ENCODE measurements at places on chromosomes 5 and 9. TPM values are rescaled to one million over a fixed set of nuclear protein-coding genes. Genes with fewer than 3 reads are reported as not detected.
A peak's percentile ranks its signal among the peaks of the same experiment; 100 is the strongest.

GRCh38 chr9:97425336-97425972 lies 13.6 kb downstream of the TDRD7 start:
- no peaks in the 10 kb centered on the region for H3K36me3 ChIP-seq
- no peak overlapping the region for H3K4me3 ChIP-seq
- no peaks in the 10 kb centered on the region for H3K27me3 ChIP-seq

DNA sequence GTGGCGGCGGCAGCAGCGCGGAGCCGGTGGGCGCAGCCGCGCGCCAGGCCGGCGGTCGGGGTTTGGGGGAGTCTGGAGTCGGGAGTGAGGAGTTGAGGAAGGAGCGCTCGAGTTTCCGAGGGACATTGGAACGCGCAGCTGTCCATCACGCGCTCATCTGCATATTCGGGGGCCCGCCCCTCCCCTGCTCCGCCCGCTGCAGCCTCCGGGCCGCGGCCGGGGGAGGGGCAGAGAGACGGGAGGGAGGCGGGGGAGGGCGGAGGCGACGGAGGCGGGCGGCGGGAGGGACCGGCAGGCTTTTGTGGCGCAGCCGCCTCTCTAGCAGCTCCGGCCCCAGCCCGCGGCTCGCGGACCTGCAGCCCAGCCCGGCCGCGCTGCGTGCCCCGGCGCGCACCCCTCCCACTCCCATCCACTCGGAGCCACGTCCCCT lies at the start of gene IRX2:
Gene IRX2, minus strand, starts transcription at position 86 of the 430 bp plus-strand sequence. CDS start 264 bp downstream, outside the sequence.
- peaks cover 3% of the 10 kb centered on the region for H3K36me3 ChIP-seq
- peaks cover 6% of the 10 kb centered on the region for H3K27me3 ChIP-seq
- peak within 1 kb of the TSS; percentile 77 for H3K4me3 ChIP-seq
- H3K4me1 ChIP-seq: peaks cover 18% of the 10 kb centered on the region
- DNase-seq: peak; percentile 96

- H3K27ac ChIP-seq: no peak overlapping the region
- no peaks in the 10 kb centered on the region for H3K36me3 ChIP-seq
- peak; percentile 34 for DNase-seq
- H3K27me3 ChIP-seq: peaks cover 2% of the 10 kb centered on the region
- no peaks in the 10 kb centered on the region for H3K4me1 ChIP-seq
Measured at GRCh38 chr5:1783216-1783554, 16.5 kb downstream of the MRPL36 start.

- H3K36me3 ChIP-seq: no peaks in the 10 kb centered on the region
- DNase-seq: no peak
- no peaks in the 10 kb centered on the region for H3K4me1 ChIP-seq
- no peak overlapping the region for H3K4me3 ChIP-seq
Measured at GRCh38 chr5:137672881-137673280, 63.0 kb downstream of the KLHL3 start.

DNA sequence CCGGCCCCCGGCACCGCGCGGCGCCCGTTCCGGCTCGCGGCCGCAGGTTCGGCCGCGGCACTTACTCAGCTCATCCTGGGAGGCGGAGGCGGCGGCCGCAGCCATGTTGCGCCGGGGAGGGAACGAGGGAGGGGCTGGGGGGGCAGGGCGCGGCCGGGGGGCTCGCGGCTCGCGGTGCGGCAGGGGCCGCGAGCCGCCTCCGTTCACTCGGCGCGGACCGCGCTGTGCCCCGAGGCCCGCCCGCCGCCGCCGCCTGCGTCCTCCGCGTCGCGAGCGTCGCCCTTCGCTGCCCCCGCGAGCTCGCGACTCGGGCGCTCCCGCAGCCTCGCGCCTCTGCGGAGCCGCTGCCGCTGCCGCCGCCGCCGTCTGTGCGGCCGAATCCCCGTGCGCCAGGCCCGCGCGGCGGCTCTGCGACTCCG lies 735 bp downstream of the ECPAS start:
- H3K27me3 ChIP-seq: no peaks in the 10 kb centered on the region
- H3K4me1 ChIP-seq: peaks cover 4% of the 10 kb centered on the region

- no peak overlapping the region for H3K27ac ChIP-seq
- peak; percentile 82 for DNase-seq
- H3K27me3 ChIP-seq: no peaks in the 10 kb centered on the region
- peaks cover 7% of the 10 kb centered on the region for H3K4me1 ChIP-seq
Measured at GRCh38 chr5:173954671-173955521, 34.1 kb upstream of the C5orf47 start.

- peak overlapping the region; percentile 55 for H3K27ac ChIP-seq
- no peaks in the 10 kb centered on the region for H3K27me3 ChIP-seq
- no peaks in the 10 kb centered on the region for H3K4me1 ChIP-seq
- no peak for DNase-seq
- no peak overlapping the region for H3K4me3 ChIP-seq
Measured at GRCh38 chr5:159010661-159011442, 88.9 kb downstream of the EBF1 start.

GRCh38 chr9:94783928-94784327 lies 57.4 kb downstream of the AOPEP start:
- H3K4me3 ChIP-seq: no peak overlapping the region
- no peaks in the 10 kb centered on the region for H3K27me3 ChIP-seq
- no peaks in the 10 kb centered on the region for H3K36me3 ChIP-seq
- no peak for DNase-seq

DNA sequence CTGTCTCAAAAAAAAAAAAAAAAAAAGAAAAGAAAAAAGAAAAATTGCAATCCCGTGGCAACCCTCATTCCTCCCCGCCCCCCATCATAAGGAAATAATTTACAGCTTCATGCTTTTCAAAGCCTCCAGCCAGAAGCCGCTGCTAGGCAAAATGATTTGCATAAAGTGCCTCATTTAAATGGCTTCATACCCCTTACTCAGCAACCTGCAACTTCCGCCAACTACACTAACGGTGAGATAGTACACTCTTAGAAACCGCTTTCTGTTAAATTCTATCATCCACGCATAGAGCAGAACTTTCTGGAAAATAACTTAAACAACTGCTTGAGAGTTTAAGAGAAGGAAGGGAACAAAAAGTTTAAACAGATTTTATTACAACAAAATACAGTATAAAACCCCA lies 17.8 kb downstream of the SERINC5 start:
- H3K4me1 ChIP-seq: peaks cover 16% of the 10 kb centered on the region
- H3K27me3 ChIP-seq: no peaks in the 10 kb centered on the region
- H3K27ac ChIP-seq: no peak overlapping the region
- DNase-seq: no peak
- no peak overlapping the region for H3K4me3 ChIP-seq

DNA sequence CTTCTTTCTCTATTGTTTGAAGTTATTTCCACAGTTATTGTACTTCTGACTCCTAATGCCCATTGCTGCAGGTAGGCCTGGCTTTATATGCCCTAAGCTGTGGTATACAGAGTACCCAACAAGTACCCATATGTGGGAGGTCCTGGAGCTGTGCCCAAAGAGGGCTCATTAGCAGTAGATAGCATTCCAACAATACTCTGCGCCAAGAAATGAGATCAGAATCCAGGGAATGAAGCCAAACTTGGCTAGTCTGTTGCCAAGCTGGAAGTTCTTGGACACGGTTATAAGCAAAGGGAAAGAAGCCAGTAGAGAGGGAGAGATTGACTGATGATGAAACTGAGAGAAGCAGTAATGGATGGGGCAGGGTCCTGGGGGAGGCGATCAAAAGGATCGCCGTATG lies 29.7 kb upstream of the FAM169A start:
- H3K4me3 ChIP-seq: no peak overlapping the region
- peak; percentile 88 for DNase-seq
- H3K27me3 ChIP-seq: no peaks in the 10 kb centered on the region

- H3K36me3 ChIP-seq: no peaks in the 10 kb centered on the region
- H3K27ac ChIP-seq: no peak overlapping the region
- no peaks in the 10 kb centered on the region for H3K27me3 ChIP-seq
- DNase-seq: no peak
Measured at GRCh38 chr5:141491323-141492167, 2.7 kb downstream of the PCDHGC5 start.

DNA sequence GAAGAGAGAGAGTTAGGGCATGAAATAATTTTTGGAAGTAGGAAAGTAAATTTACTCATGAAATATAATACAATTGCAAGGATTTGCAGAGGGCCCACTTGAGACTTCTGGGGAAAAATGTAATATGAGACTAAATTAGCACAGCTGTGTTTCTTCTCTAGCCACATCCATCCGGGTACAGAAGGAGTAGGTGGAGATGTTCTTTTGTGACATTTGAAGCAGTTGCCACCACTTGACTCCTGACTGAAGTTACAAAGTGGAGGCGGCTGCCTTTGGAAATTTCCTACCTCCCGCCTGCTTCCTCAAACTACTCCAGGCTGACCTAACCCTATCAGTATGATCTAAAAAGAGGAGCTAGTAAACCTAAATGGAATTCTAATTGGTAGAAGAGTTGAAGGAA lies 58.1 kb upstream of the SHISAL2B start:
- H3K4me1 ChIP-seq: no peaks in the 10 kb centered on the region
- H3K27me3 ChIP-seq: peaks cover 4% of the 10 kb centered on the region
- no peak overlapping the region for H3K27ac ChIP-seq

DNA sequence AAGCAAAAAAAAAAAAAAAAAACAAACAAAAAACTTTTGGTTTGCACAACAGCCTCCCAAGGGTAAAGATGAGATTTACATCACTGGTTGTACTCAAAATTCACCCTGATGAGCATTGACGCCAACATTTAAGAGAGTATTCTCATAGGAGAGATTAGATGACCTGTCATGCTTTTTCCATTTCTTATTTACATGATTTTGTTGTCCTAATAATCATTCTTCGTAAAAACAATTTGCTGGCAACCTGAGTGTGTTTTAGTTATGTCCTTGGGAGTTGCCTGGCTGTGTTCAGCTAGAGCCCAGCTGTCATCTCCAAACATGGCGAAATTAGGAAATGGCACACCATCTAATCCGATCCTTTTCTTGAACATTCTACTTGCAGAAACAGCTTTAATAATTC lies 186.4 kb upstream of the MRPS30 start:
- no peak for DNase-seq
- H3K4me3 ChIP-seq: no peak overlapping the region
- no peaks in the 10 kb centered on the region for H3K4me1 ChIP-seq
- no peaks in the 10 kb centered on the region for H3K27me3 ChIP-seq

DNA sequence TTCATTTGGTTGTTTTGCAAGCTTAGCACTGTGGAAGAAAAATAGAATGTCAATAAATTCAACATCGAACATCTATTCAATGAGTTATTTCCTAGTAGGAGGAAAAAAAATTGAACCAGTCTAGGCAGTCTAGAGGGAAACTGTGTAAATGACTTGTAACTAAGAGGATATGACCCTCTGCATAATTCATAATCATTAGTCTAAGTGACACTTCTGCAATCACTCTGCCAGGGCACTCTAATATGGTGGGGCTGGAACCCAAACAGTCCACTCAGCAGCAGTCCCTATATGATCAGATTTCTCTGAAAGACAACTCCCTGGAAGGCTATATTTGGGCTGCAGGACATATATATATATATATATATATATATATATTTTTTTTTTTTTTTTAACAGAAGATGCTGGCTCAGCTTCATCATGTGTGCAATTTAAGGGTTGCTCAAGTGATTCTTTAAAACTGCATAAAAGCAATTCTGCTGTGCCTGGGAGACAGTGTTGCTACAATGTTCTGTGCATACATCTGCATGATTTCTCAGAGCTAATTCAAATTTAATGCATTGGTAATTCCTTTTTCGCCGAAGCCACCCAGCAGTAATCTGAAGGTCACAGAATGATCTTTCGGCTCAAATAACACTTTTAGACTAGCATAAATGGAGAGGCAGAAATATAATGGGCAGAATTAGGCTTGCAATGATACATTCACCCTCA lies 482.1 kb upstream of the ZNF608 start:
- no peaks in the 10 kb centered on the region for H3K27me3 ChIP-seq
- peaks cover 4% of the 10 kb centered on the region for H3K4me1 ChIP-seq
- no peak overlapping the region for H3K27ac ChIP-seq
- H3K36me3 ChIP-seq: no peaks in the 10 kb centered on the region
- no peak for DNase-seq

GRCh38 chr9:31702957-31703356 lies 681.5 kb upstream of the ACO1 start:
- H3K4me1 ChIP-seq: no peaks in the 10 kb centered on the region
- no peak for DNase-seq
- H3K27me3 ChIP-seq: no peaks in the 10 kb centered on the region
- H3K27ac ChIP-seq: no peak overlapping the region
- no peak overlapping the region for H3K4me3 ChIP-seq

DNA sequence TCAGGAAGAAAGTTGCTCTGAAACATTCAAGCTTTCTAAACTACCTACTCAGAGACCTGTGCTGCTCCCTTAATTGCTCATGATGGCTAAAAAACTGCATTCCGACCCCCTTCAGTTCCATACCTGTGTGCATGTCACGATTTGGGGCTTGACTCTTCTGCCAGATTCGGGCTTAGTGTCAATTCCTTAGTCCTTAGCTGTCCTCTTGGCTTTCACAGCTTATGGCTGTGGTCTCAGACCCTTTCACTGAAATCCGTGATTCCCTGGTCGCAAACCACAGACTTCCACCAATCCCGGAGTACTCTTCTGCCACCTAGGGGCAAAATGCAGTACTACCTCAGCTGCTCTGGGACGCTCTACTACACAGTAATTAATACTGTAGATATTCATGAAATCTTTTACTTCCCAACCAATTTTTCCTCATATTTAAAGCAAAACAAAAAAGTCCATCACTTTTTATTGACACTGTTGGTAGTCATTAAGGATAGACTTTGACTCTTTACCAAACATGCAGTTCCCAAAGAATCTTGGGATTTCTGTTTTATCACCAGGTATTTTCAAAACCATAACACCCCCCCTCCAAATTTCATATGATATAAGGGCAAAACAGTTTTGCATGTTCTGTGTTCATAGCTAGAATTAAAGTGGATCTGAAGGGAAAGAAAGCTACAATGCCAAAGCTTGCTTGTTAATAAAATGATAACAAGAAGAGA lies 617.4 kb downstream of the SLCO4C1 start:
- H3K36me3 ChIP-seq: no peaks in the 10 kb centered on the region
- H3K27me3 ChIP-seq: no peaks in the 10 kb centered on the region
- no peak overlapping the region for H3K27ac ChIP-seq
- H3K4me3 ChIP-seq: no peak overlapping the region
- H3K4me1 ChIP-seq: peaks cover 3% of the 10 kb centered on the region

The CCDC107 gene
- 18.8 TPM for total RNA-seq

The PCDHGA1 gene
- total RNA-seq: 0.17 TPM

The FOXI1 gene
- total RNA-seq: not detected

The NDUFS6 gene
- total RNA-seq: 37.6 TPM

The OLFM1 gene
- 5.5 TPM for total RNA-seq

The LECT2 gene
- total RNA-seq: not detected

The RASEF gene
- total RNA-seq: 0.91 TPM

The TEK gene
- total RNA-seq: 2.3 TPM

Measured in astrocyte (in vitro differentiated cells and primary cell).